WTC11 (cell line): ENCODE measurements at places on chromosomes 1 and 21.

GRCh38 chr21:37528150-37528937, 161.8 kb downstream of the DYRK1A start:
- DNase-seq, result peak; percentile 43

DNA sequence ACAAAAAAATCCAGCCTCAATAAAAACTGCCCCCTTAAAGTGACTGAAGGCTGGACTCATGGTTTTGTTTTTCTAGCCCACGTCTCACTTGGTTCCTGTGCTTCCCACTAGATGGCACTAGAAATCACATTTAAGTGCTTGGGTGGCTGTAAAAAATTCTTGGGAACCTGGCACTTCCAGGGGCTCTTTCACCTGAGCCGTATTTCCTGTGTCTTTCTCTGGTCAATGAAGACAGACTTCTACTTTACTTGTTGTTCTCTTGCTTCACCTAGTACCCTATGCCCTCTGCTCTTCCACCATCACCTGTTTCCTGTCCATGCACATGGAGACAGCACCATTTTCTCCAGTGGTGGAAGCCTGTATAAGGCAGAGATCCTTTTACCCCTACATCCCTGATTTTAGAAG, 20.0 kb downstream of the METTL13 start:
- peak; percentile 35 for DNase-seq

GRCh38 chr1:16015960-16016901, 1.6 kb downstream of the HSPB7 start:
- no peak for DNase-seq

GRCh38 chr1:193951984-193952383, 765.6 kb upstream of the B3GALT2 start:
- no peak for DNase-seq

DNA sequence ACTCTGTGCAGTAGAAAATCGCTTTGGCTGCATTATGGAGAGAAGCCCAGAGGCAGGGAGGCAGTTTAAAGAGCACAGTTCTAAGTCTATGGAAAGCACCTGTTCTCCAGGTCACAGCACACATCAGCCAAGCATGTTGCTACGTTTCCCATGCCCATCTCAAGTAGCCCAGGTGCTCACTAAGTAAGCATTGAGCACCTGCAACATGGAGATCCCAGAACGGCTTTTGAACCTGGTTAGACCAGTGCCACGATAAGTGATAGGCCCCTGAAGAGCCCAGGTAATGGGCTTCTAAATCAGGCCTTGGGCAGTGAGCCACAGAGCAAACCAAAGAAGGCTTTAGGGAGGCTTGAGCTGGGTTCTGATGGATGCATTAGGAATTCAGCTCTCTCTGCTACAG, 186.2 kb downstream of the C1orf94 start:
- DNase-seq, result no peak

DNA sequence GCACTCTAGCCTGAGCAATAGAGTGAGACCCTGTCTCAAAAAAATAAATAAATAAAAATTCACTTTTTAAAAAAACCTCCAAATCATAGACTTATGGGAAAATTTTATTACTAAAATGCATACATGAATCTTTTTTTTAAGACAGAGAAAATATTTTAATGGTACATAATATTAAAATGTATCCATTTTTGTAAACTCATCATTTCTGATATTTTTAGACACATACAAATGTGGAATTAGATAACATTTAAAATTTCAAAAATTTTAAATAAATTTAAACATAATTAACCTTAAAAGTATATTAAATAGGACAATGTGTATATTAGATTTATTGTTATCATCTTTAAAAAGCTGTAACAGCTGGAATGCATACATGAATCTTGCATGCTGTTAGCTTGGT, 33.9 kb downstream of the SMAP2 start:
- DNase-seq, result no peak

- DNase-seq, result peak; percentile 72
Observed at GRCh38 chr1:201259476-201260235, 23.6 kb upstream of the PKP1 start.

DNA sequence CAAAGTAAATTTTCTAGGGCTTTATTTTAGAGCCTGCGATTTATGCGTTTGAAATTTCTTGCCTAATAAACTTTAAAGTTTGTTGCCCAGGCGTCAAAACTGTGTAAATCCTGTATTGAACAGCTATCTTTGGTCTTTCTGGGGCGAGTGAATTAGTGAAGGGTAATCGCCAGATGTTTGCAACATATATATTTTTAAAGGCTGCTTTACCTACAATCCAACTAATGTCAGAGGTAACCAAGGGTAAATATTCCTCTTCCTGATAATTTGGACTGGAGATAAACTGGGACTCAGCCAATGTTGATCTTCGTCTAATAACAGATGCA, 885 bp upstream of the PROX1 start:
- DNase-seq, result no peak

GRCh38 chr1:2528966-2529783, 888 bp downstream of the HES5 start:
- DNase-seq, result peak; percentile 59

GRCh38 chr1:226085675-226086285, 23.3 kb downstream of the H3-3A start:
- no peak for DNase-seq

- no peak for DNase-seq
Observed at GRCh38 chr1:166511761-166512160, 327.5 kb upstream of the POGK start.

DNA sequence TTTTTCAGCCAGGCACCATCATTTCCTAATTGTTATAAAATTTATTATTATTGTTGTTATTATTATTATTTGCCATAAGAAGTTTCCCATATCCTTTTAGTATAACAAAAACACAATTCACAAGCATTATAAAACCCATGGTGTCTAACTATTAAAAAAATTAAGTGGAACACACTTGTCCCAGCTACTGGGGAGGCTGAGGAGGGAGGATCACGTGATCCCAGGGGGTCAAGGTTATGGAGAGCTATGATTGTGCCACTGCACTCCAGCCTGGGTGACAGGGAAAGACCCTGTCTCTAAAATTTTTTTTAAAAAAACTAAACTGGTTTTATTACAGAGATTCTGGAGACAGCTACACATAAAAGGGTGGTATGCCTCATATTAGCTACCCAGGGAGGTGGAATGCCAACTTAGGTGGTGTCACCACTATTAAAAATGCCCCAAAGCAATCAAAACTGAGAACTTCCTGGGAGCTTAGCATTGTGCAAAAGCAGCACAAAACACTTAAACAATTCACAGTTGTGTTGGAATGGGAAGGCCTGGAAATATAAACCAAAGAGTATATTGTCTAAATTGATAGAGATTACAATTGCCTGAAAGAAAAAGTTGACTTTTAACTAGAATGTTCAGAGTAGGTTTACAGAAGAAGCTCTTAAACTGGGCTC, 8.7 kb upstream of the RGS4 start:
- no peak for DNase-seq

GRCh38 chr1:22176258-22176657, 33.4 kb upstream of the WNT4 start:
- DNase-seq, result no peak

DNA sequence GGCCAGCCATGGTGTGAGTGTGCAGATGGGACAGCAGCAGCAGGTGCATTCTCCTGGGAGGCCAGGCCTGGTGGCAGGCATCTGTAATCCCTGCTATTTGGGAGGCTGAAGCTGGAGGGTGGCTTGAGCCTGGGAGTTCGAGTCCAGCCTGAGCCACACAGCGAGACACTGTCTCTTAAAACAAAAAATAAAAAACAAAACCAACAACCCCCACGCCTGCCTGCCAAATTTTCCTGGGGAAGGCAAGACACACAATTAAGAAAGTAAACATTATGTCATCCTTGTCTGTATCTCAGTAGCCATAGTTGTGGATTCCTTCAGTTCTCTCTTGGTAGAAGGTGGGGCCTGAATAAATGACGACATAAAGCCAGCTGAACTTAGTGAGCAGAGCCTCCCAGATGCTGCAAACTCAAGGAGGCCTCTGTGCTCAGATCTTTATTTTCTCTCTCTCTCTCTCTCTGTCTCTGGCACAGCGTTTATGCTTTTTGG, 57.6 kb upstream of the CD34 start:
- no peak for DNase-seq

- DNase-seq, result peak; percentile 25
Observed at GRCh38 chr1:197356723-197357533, 88.9 kb downstream of the CRB1 start.

DNA sequence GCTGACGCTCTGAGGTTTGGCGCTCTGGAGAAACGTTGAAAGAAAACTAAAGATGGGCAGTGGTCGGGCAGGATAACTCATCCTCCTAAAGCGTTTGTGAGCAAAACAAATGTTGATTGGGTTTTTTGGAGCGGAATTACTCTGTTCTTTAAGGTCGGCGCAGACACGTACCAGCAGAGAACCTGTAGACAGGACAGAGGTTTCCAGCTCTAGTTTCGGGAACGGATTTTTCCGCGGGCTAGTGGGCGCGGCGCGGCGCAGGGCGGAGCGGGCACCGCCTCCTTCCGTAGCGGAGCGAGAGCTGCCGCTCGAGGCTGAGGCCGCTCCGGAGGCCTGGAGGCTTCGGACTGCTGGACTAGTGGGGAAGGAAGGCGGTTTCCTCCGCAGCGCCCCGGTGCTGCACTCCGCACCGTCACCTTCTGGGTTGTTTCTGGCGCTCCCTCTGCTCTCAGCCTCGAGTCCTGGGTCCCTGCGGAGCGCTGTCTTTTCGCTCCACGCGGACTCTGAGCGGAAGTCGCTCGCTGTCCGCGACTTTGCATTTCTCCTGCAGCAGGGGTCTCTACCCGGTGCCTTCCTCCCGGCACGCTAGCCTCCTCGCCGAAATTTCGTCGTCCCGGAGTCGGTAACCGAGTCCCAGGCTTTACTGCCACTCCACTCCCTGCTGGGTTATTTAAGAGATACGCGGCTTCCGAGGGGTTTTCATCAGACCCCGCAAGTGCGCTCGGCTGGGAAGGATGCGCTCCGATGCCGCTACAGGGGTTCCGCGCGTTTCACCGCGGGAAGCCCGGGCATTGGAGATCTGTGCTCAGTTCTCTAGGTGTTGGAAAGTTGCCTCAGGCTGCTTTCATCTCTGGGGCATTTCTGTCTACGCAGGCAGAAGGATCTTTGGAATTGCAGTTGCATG, 7.0 kb downstream of the FOXD2 start:
- peak; percentile 55 for DNase-seq

- DNase-seq, result peak; percentile 93
Observed at GRCh38 chr1:27858072-27858948, 14.0 kb upstream of the THEMIS2 start.

- no peak for DNase-seq
Observed at GRCh38 chr1:67889466-67889865, 56.2 kb upstream of the GNG12 start.

GRCh38 chr1:229108598-229109201, 162.2 kb upstream of the RAB4A start:
- DNase-seq, result no peak

- no peak for DNase-seq
Observed at GRCh38 chr1:22845398-22845935, 127.2 kb downstream of the LACTBL1 start.

DNA sequence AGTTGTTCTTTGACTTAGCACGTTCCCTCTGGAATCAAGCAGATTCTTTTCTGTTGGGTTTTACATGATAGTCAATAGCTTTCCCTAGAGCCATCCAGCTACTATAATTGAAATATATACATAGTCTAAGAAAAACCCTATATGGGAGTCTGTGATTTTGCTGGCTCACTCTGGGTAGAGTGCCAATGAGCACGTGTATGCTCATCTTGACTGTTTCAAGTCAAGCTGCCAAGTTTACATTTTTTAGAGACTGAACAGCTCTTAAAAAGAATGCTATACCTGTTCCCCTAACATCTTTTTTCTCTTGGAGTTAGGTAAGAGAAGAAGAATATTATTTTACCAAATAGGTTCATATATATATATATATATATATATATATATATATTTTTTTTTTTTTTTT, 182.8 kb upstream of the NRIP1 start:
- DNase-seq, result no peak

DNA sequence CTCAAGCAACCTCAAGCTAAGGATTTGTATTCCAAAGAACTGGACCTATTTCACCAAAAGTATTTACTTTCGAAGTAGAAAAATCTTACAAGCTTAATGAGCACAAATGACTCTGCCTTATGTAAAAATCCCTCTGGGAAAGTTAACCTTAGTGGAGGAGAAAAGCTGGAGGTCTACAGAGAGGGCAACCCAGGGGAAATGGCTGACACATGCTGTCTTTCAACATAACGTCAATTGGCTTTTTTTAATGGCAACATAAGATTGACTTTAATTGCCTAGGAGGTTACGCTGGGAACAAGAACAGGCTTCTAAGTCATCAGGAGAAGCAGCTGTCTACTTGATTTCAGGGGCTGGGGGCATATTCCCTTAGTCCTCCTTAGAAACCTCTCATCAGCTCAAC, 52.3 kb downstream of the UTP25 start:
- no peak for DNase-seq

- DNase-seq, result no peak
Observed at GRCh38 chr1:78718566-78718965, 68.9 kb downstream of the IFI44 start.

GRCh38 chr1:42165511-42166210, 1.1 kb upstream of the GUCA2A start:
- no peak for DNase-seq

DNA sequence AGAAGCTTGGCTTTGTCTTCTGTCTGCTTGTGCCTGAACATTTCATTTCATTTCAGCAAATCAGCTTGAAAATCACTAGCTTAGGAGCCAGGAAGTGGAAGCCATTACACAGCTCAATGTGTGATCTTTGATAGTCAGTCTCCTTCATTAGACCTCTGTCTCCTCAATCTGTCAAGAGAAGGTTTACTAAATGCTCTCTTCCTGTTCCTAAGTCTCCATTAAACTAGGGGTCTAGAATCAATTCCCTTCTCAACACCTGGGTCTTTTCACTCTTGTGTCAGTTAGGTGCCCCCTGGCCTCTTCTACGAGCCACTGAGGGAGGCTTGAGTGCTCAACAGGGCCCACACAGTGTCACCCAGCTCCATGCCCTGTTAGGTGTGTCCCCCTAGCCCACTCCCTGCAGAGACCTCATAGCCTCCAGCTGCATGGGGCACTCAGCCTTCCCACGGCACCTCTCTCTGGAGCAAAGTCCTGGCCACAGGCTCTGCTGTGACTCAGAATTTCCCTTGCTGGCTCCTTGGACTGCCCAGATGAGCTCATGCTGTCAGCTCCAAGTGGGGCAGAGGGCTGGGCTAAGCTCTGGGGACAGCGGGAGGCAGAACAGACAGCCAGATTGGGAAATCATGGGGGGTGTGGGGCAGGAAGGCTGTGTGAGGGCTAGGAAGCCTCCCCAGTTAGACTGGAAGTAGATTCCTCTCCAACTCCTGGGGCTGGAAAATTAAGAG, 115.7 kb upstream of the IPO9 start:
- DNase-seq, result no peak

GRCh38 chr1:184187097-184187496, 135.6 kb downstream of the TSEN15 start:
- DNase-seq, result no peak
